Activated CD4-positive, alpha-beta memory T cell treated with anti-CD3 and anti-CD28 coated beads for 36 hours (primary cell): ENCODE measurements at places on chromosomes 3 and 15.
A peak's percentile ranks its signal among the peaks of the same experiment; 100 is the strongest.

DNA sequence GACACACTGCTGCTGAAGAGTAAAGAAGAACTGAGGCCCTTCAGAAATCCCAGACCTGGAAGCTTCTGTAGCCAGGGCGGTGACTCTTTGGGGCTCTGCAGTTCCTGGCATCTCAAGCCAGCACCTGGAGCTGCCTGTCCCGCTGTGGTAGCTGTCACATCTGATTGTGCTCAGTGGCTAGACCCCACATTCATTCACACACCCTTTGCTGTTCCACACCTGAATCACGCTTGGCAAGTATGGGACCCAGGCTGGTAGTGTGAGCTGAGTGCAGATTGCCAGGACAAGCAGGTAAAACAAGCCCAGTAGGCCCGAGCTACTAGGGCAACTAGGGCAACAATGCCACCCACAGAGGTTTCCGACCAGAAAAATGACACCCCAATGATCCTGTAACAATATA lies 218.2 kb downstream of the VGLL3 start:
- DNase-seq = no peak

- DNase-seq = peak; percentile 84
Measured at GRCh38 chr3:184540777-184541681, 20.6 kb upstream of the EPHB3 start.

- DNase-seq = no peak
Measured at GRCh38 chr3:165455793-165456192, 259.6 kb upstream of the SLITRK3 start.

- DNase-seq = peak; percentile 22
Measured at GRCh38 chr15:78329625-78330024, 10.5 kb upstream of the CRABP1 start.

DNA sequence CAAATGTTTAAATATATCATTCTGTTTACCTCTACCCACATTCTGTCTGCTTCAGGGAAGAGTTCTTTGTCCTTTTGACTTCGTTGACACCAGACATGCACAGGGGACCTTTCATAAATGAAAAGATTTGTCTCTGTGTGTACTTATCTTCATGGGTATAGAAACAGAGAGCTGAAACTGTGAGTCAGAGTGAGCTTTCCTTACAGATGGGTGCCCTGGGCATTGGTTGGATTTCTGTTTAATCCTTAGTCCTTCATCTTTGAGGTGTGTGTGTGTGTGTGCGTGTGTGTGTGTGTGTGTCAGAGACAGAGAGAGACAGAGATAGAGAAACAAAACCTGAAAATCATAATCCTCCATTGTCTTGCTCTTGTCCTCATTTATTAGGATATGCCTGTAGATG lies 517.4 kb downstream of the TUSC7 start:
- no peak for DNase-seq

DNA sequence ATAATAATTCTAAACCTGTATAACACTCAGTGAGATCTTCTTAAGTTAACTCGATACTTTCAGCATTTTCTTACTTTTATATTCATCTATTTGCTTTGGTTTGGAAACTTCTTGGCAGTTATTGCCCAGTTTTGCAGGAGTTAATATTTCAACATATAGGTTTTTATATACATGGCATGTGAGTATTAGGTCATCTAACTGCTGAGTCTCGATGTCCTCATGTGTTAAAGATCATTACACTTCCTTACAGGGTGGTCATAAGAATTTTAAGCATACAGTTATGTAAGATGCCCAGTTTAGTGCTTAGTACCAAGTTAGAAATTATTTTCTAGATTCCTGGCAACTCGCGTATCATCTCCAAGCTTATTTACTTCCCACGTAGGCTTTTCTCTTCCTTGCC lies 62.9 kb downstream of the TMEM39A start:
- DNase-seq = no peak

DNA sequence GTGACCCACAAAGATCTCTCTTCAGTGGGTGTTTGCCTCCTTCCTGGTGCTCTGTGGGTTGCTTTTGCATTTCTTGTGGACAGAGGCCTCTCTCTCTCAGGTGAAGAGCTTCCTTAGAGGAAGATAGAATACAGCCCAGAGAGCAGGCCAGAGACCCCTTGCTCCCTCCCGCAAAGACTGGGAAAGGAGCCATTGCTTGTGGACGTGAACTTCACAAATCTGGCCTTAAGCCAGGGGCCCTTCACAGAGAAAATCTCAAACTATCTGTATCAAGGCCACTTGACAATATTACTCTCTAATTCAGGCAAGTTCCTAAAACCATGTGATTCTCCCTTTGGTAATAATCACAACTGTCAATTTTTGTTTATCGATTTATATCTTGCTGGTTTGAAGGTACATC lies 30.4 kb upstream of the CLK3 start:
- DNase-seq = no peak

GRCh38 chr3:14532691-14533456 lies 7.3 kb downstream of the GRIP2 start:
- DNase-seq = peak; percentile 13

DNA sequence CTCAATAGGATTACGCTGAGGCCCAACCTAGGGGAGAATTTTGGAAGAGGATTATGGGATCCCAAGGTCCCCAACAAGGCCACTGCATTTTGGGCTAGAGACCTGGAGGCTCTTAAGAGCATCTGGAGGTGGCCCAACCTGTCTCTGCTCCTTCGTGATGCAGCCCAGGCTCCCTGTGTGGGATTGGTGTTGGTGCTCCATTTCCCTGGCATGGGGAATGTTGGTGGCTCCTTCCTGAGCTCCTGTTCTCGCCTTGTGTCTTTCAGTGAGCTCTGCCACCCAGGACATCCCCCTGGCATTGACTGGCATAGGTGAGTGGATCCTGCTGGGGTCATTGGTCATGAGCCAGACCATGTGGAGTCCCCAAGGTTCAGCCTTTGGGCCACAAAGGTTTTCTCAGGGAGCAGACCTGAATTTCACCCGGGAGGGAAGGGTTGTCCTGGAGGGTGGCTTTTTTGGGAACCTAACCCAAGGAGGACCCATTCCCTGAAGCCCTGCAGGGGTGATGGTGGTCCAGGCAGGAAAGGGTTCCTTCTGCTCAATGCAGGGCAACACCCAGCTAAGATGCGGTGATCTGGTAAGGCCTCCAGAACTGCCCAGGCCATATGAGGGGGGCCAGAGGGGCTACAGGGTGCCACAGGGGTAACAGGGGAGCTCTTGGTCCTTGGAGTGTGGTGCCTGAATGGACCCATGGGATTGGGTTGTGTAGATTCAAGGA lies 202.5 kb downstream of the UBE3A start:
- no peak for DNase-seq

DNA sequence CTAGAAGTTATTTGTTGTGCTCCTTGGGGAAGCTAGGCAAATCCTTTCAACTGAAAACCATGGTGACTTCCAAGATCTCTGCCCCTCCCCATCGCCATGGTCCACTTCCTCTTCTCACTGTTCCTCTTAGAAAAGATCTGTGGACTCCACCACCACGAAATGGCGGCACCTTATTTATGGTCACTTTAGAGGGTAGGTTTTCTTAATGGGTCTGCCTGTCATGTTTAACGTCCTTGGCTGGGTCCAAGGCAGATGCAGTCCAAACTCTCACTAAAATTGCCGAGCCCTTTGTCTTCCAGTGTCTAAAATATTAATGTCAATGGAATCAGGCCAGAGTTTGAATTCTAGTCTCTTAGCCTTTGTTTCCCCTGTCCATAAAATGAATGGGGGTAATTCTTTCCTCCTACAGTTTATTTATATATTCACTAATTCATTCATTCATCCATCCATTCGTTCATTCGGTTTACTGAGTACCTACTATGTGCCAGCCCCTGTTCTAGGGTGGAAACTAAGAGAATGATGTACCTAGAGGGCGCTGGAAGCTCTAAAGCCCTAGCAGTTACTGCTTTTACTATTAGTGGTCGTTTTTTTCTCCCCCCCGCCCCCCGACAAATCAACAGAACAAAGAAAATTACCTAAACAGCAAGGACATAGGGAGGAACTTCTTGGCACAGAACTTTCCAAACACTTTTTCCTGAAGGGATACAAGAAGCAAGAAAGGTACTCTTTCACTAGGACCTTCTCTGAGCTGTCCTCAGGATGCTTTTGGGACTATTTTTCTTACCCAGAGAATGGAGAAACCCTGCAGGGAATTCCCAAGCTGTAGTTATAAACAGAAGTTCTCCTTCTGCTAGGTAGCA lies 657 bp downstream of the PATL2 start:
- DNase-seq = peak; percentile 59

- no peak for DNase-seq
Measured at GRCh38 chr3:124201786-124202185, 209.9 kb upstream of the ROPN1 start.

DNA sequence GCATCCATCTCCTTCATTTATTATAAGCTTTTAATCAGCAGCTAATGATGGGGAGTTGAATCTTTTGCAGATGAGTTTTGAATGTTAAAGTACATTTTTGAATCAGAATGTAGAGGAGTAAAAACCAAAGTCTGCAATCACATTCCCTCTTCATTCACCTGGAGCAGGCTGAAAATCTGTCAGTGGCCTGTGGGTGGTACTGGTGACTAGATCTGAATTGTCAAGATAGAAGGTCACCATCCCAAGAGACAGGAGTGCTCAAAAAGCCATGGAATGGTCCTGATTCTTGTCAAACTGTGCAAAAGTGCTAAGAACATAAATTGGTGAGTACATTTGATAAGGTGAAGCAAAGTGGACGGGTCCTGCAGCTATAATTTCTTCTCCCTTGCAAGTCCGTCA lies 881.3 kb upstream of the NR2F2 start:
- DNase-seq = no peak

- DNase-seq = no peak
Measured at GRCh38 chr3:14154895-14155440, 23.4 kb downstream of the XPC start.

DNA sequence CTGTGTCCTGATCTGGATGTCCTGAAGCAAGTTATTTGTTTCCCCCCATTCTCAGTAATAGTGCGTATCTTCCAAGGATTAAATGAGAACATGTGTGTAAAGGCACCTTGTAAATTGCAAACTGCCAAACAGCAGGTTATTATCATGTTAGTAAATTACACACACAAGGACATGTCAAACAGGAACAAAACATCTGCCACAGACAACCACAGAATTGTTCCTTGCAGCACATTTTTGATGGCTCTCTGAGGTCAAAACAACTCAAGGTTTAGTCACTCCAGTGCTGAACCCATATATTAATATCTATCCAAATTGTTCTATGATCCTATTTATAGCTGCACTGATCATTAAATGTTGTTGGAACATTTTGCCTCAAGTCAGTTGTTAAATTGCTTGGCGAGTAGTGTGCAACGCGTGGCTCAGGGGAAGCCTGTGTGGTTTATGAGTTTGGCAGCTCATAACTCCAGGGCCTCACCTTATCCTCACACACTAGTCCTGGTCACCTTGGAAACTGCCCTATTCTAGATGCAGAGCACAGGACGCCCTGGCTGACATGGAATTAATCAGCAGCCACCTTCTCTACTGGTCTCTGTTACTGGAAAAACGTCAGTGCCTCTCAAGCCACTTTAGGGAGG lies 46.3 kb upstream of the CDV3 start:
- no peak for DNase-seq
